ENCODE measurements at places on chromosomes 7 and 10.

- DNase-seq = no peak
Measured at GRCh38 chr10:22629852-22630233, 84.5 kb downstream of the PIP4K2A start.

GRCh38 chr10:96919785-96920430 lies 87.8 kb downstream of the LCOR start:
- DNase-seq = no peak

- no peak for DNase-seq
Measured at GRCh38 chr10:86264481-86265231, 101.9 kb downstream of the GRID1 start.

DNA sequence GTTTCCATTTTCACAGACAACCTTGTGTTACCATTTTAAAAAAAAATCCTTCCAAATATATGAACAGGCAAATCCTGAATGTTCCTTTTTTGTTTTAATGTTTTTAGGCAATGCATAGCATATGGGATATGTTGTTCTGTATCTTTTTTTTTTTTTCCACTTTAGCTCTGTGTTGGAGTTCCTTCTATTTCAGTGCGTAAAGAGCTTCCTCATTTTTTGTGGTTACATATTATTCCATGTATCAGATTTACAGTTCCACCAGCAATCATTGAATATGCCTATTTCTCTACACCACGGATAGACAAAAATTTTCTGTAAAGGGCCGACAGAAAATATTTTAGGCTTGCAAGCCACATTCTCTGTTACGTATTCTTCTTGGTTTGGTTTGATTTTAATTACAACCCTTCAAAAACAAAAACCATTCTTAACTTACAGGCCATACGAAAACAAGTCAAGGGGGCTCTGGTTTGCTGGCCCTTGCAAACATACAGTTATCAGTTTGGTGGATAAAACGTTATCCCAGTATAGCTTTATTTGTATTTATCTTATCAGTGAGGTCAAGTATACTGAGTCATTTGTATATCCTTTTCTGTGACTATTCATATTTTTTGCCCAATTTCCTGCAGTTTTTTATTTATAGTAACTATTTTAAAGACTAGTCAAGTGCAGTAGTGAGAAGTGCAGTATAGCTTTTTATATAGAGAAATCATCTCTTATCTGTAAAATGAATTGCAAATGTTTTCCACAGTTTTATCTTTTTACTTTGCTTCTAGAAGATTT lies 55.7 kb downstream of the RALA start:
- DNase-seq = no peak

GRCh38 chr10:83469728-83470331 lies 669.5 kb upstream of the GHITM start:
- DNase-seq = no peak

- DNase-seq = no peak
Measured at GRCh38 chr7:50792342-50793119, 9.8 kb upstream of the GRB10 start.

GRCh38 chr10:116779076-116779687 lies 36.8 kb upstream of the HSPA12A start:
- no peak for DNase-seq

DNA sequence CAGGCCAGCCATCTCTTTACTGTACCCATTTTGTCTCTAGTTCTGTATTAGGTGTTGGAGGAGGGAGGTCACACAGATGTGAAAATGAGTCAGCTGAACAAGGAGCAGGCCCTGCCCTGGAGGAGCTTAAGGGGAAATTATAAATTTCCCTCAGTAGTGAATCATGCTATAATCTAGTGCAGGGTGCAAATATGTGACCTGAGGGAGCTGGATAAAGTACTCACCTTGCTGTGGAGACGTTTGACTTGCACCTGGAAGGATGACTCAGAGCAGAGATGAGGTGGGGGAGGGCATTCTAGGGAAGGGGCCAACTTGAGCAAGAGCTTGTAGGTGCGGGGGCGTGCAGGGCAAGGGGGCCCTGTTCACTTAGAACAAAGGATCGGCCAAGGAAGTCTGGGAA lies 610.6 kb downstream of the SDK1 start:
- no peak for DNase-seq

GRCh38 chr7:46810986-46811385 lies 770.9 kb downstream of the TNS3 start:
- no peak for DNase-seq

DNA sequence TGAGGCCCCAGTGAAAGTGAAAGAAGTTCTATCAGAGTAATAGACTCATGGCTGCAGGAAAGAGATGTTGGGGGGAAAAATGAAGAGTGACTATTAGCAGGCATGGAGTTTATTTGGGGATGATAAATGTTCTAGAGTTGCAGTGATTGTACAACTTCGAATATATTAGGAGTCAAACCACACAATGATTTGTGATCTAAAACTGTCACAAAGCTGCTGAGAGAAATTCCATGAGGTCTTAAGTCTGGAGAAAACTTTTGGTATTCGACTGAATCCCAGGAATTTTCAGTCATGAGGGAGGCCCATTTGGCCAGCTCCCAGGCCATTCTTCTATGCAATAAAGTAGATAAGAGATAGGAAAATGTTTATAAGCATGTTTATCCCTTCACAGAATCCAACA lies 55.9 kb upstream of the UNC5B start:
- DNase-seq = no peak

DNA sequence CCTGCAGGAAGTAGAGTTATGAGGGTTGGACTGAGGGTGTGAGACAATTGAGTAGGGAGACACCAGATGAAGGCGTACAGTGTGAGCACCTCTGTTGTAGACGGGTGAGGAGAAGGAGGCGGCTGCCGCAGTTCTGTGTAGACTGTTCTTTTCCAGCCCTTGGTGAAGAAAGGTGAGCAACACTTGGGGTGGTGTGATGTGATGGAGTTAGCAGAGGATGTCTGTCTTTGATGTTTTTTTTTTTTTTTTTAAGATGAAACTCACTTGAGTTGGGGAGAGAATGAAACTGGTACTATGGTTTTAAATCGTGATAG lies 42.8 kb upstream of the RNF216 start:
- DNase-seq = no peak

DNA sequence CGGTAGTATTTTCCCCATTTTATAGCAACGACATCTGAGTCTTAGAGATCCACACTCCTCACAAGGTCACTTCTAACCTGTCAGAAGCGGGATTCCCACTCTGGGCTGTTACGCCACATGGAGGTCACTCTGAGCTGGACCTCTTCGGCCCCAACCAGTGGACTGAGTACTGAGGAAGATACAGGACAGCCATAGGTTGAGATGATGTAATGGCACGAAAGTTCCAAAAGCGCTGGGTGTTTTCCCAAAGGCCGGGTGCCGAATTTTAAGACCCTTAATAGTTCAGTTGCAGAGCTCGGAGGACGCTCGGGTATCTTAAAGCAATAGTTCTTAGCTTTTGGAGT lies 699 bp downstream of the GHITM start:
- DNase-seq = no peak

DNA sequence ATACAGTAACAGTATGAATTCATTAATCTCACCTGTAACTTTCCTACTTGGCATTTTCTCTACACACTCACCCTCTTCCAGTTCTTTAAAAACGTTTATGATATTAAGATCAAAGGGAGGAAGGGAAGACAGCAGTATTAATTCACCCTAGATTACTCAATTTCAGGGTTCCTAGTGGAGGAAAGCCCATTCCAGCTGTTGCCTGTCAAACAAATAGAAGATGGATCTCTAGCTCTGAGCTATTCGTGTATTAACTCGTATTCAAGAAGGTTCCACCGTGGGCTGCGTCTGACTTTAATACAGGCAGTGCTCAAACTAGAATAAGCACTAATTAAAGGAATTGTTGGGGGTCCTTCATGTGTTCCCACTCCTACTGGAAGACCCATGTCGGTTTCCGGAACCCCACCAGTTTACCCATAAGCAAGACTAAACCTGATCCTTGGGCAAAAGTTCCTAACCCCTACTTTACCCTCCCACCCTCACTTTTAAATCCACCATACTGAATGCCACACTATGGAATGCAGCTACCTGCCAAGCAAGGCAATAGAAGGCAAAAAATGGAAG lies 2.1 kb downstream of the NANOS1 start:
- no peak for DNase-seq

- DNase-seq = no peak
Measured at GRCh38 chr7:27708485-27708884, 31.5 kb upstream of the TAX1BP1 start.

DNA sequence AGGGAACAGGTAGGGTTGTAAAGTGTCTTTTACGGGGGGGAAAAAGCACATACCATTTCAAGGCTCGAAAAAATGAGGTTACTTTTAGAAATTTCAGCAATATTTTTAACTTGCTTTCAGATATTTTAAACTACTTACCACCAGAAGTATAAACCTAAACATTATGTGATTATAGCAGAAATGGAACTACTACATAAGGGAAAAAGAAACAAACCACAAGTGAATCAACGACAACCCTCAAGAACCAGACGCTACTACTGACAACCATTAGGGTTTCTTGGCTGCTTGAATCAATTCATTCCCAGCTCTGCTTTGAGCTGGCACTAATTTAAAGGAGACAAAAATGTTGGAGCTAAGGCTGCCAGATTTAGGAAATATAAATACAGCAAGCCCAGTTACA lies 80.1 kb downstream of the ZFAND4 start:
- no peak for DNase-seq

- no peak for DNase-seq
Measured at GRCh38 chr7:115561335-115562110, 469.0 kb downstream of the TFEC start.

- no peak for DNase-seq
Measured at GRCh38 chr7:1459920-1460820, 900 bp upstream of the MICALL2 start.

GRCh38 chr7:158500651-158501052 lies 87.0 kb downstream of the PTPRN2 start:
- no peak for DNase-seq

DNA sequence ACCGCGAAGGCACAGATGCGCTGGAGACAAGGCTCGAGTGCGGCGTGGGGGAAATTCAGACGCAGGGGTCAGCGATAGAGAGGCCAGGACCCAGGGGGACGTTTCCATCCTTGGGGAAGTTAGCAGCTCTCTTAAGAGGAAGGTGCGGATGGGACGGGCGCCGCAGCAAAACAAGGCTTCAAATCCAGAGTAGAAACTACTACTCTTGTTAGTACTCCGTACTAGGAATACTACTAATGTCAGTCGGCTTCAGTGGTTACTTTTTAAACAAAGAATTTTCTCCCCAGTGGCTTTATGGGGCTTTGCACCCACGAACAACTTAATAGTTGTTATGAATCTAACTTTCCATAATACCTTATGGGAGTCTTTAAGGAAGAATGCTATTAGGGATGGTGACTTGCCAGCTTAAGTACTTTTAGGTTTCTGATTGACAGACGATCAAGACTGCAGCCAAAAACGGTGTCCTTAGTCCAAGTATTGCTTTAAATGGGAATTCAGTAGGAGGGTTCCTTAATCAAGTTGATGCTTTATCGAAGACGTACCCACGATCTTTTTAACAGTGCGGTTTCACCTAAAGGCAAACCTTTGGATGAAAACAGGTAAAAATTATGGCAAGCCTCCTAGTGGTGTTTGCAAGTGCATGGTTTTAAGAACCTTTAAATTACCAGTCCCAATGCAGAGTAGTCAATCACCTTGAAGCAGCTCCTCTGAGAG lies 812 bp upstream of the IDE start:
- DNase-seq = peak; percentile 15

DNA sequence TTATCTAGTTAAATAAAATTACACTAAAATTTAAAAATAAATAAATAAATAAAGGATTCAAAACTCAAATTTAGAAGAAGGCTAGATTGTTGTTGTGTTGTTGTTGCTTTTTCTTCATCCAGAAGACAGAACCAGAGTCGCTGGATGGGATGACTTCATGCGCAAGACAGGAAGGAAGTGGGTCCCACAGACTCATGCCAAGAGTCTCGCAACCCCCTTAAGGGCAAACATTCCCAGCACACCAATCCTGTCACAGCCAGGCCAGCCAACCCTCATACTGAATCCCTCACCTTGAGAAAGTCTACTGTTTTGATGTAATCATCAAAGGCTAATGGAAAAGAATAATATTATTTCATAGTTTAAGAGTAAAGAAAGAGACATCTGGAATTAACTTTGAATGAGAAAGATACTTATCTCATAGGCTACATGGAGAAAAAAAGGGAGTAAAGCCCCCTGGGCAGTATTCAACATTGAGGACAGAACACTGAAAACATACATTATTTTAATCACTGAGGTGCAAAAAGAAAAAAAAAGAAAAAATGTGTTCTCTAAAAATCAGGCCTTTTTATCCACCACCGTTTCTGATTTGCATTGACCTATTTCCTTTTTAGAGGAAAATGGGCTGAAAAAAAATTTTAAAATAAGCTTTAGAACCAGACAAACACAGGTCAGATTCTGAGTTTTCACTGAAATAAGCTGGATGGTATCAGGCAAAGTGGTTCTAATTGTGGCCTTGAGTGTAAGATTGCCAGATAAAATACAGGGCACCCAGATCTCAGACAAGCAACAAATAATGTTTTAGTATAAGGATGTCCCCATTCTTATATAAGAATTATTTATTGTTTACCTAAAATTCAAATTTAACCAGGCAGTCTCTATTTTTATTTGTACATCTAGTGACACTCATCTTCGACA lies 826.5 kb downstream of the TNS3 start:
- no peak for DNase-seq

DNA sequence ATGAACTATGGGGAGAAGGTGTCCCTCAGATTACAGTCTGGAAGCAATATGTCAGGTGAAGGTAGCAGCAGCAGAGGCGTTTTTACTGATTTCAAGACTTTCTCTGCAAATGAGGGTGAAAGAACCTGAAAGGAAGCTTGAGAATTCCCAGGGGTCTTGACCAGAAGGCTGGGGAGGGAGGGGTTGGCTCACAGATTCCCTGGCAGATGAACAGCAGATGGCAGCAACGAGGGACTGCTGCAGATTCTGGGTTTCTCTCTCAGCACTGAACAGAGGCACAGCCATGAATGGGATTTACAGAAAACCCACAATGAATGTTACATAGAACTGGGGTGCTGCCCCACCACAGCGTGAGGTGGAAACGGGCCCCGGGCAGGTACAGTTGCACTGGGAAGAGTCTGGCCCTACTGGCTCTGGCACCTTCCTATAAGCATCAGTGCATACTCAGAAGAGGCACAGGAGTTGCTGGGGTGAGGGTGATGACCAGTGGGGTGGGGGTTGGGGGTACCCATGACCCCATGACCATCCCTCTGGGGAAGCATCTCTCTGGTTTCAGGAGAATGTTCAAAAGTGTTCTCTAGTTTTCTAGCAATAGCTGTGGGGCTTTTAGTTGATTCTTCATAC lies 317.8 kb downstream of the SH2D4B start:
- DNase-seq = no peak

GRCh38 chr10:117860823-117861222 lies 185.9 kb downstream of the RAB11FIP2 start:
- DNase-seq = no peak

GRCh38 chr10:14624600-14624999 lies 150.1 kb downstream of the FAM107B start:
- DNase-seq = no peak

- DNase-seq = no peak
Measured at GRCh38 chr7:21828841-21829240, 116.9 kb downstream of the CDCA7L start.

GRCh38 chr7:106124186-106124585 lies 12.1 kb upstream of the SYPL1 start:
- no peak for DNase-seq

- DNase-seq = no peak
Measured at GRCh38 chr7:139941421-139941820, 112.4 kb downstream of the TBXAS1 start.
